Frontal cortex (tissue), 4 donors: ENCODE measurements at places on chromosomes 2 and 18.

DNA sequence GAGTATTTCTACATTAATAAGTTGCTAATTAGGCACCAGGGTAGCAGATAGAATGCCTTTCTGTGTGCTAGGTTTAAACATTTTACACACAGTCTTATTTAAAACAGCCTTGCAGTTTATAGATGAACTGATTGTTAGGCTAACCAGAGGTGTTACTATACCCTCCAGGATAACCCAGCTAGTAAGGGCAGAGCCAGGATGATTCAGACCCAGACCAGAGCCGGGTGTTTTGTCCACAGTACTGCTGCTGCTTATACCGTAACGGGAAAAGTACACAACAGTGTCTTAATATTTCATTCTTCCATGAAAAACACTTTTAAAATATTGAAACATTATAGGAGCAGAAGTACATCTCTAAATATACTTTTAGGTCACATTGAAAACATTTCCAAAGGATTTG is 82.7 kb downstream of the MALT1 start:
- no peak for DNase-seq

- no peak for DNase-seq
Observed at GRCh38 chr2:20937353-20937752, 106.5 kb downstream of the APOB start.

GRCh38 chr2:60526623-60527022 is 26.8 kb downstream of the BCL11A start:
- no peak for DNase-seq

DNA sequence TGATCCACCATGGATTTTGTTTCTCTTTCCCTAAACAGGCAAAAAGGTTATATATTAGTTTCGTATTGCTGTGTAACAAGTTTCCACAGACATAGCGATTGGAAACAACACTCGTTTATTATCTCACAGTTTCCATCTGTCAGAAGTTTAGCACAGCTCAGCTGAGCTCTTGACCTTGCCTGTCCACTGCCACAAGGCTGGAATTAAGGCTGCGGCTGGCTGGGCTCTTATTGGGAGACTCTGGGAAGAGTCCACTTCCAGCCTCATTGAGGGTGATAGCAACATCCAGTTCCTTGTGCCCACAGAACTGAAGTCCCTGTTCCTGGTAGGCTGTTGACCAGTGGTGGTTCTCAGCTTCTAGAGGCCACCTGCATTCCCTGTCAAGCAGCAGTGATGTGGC is 120.4 kb downstream of the TPGS2 start:
- DNase-seq = no peak

- DNase-seq = no peak
Observed at GRCh38 chr2:6495466-6495865, 370.2 kb downstream of the CMPK2 start.

- DNase-seq = no peak
Observed at GRCh38 chr18:22253676-22254075, 84.3 kb downstream of the GATA6 start.

- no peak for DNase-seq
Observed at GRCh38 chr2:47003641-47004427, 88.2 kb upstream of the MCFD2 start.

DNA sequence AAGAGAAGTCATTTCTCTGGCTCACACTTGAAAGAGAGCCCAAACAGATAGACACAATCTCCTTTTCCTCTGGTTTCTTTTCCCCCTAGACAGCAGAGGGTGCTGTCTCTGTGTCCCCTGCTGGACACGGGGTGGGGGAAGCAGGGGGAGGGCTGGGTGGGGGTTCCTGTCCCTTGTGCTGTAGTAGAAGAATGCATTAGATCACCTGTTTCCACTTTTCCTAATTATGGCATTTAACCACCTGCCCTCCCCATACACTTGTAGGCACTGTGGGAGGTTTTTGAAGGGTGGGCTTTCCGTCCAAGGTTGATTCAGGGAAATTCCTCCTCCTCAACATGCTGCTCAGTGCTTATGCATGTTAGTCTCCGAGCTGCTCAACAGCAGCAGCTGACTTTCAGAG is 206.2 kb upstream of the EPAS1 start:
- DNase-seq = no peak

DNA sequence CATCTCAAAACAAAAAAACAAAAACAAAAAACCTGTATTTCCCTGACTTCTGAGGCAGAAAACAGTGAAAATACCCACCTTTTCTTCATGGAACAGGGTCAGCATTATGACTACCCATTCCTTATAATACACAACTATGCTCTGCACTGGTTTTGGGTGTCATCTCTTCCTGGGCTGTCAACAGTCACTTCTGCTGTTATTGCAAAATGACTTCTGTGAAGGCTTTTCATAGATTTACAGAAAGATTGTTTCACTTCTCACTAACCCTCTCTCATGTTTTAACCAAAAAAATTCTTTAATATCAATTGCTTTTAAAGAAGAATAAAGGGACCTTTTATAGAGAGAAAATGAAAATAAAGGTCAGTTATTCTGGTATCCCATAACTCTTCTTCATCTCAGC is 26.5 kb upstream of the PIK3C3 start:
- no peak for DNase-seq

DNA sequence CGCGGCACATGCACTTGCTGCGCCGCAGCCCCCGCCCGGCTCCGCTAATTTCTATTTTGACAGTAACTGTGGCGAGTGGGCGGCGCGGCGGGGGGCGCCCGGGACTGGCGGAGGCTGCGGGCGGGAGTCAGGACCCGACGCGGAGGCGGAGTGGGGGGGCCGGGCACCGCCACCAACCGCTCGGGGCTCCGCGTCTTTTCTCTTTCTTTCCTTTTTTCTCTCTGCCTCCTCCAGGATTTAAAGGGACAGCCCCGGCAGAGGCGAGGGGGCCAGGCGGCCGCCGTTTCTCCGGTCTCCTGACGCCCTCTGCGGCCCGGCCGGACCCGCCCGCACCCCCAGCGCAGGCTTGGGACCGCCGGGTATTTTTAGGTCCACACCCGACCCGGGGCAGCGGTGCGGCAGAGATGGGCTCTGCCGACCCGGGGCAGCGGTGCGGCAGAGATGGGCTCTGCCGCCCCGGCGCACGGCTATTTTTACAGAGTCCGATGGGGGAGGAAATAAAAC is 460 bp upstream of the ZBTB7C start:
- peak; percentile 55 for DNase-seq

- DNase-seq = no peak
Observed at GRCh38 chr2:214180071-214180470, 230.8 kb upstream of the VWC2L start.

DNA sequence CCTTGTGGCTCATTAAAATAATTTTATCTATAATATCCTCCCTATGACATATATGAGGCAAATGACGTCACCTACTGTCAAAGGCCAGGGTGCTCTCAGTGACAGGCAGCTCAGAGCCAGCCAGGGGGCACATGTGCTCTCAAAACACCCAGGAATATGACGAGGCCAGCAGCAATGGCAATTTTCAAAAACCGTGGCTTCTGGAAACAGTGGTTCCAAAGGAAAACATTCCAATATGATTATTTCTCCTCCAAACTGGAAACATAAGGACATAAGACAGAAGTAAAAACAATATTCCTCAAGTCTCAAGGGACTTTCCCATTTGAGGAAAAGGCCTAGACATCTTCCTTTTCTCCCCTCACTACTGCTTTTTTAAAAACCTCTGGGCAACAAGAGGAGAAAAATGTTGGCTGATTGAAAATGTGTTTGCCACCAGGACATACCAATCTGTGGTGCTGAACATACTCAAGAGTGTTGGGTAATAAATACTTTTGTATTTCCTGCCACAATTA is 40.8 kb downstream of the RNF152 start:
- DNase-seq = no peak

DNA sequence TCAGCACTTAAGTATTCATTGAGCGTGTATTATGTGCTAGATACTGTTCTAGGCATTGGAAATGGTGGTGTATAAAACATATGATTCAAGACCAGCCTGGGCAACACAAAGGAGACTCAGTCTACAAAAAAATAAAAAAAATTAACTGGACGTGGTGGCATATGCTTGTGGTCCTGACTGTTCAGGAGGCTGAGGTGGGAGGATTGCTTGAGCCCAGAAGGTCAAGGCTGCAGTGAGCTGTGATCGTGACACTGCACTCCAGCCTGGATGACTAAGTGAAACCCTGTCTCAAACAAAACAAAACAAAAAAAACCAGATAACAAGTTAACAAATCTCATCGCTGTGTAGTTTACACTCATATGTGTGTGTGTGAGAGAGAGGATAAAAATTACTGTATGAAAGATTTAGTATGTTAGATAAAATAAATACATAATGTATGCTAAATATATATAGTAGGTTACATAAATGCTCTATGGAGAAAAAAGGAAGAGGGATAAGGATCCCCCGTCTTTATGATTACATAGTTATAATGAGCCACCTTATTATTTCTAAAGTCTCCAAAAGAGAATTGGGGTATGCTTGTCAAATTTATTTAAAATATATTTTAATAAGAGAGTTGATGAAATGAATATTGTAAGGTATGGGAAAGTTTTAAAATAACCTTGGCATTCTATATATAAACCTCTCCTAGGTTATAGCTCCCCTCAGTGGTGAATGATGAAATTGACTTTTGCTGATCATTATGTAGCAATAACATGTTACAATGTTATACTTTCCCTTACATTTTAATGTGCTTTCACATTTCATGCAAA is 69.2 kb downstream of the EHBP1 start:
- DNase-seq = peak; percentile 16

DNA sequence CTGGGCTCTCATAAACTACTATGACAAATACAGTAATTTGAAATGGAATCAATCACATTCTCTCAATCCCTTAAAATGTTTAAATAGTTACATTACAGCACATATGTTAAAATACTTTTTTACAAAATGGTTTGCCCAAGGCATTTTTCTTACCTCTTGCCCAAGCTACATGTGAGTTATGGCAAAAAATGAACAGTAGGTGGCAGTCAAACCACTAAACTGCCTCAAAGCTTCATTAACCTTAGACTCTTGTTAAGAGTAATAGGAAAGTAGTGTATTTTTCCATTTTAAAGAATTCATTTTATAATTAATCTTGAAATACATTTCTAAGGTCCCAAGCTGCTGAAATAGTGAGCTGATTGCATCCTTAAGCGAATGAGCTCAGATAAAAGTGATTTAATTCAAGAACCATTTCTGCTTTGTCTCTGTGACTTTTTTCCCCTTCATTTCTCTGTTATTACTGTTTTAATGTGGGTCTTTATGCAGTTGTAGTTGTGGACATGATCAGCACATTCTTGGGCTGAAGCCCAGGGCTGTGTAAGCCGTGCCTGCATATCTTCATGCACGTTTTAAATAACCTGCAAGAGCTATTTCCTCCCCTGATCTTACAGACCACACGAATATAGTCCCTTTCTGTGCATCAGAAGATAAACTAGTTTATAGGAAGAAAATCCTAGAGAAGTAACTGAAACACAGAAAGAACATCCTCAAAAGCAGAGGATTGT is 311.8 kb downstream of the LNPK start:
- DNase-seq = no peak

- DNase-seq = no peak
Observed at GRCh38 chr18:615092-615521, 18.3 kb downstream of the CLUL1 start.

DNA sequence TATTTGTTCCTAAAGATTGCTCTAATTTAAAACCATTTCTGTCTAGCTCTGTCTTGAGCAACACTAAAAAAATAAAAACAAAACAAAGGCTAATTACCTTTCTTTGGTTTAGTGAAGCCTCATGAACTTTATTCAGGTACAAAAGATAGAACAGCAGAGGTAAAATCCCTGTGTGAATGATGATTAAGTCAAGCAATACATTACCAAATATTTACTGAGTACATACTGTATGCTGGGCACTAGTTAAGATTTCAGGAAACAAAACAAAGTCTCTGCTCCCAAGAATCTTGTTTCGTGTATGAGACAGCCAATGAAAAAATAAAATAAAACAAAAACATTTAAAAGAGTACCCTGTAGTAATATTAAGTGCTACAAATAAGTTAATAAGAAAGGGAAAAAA is 257.5 kb downstream of the RND3 start:
- DNase-seq = no peak

DNA sequence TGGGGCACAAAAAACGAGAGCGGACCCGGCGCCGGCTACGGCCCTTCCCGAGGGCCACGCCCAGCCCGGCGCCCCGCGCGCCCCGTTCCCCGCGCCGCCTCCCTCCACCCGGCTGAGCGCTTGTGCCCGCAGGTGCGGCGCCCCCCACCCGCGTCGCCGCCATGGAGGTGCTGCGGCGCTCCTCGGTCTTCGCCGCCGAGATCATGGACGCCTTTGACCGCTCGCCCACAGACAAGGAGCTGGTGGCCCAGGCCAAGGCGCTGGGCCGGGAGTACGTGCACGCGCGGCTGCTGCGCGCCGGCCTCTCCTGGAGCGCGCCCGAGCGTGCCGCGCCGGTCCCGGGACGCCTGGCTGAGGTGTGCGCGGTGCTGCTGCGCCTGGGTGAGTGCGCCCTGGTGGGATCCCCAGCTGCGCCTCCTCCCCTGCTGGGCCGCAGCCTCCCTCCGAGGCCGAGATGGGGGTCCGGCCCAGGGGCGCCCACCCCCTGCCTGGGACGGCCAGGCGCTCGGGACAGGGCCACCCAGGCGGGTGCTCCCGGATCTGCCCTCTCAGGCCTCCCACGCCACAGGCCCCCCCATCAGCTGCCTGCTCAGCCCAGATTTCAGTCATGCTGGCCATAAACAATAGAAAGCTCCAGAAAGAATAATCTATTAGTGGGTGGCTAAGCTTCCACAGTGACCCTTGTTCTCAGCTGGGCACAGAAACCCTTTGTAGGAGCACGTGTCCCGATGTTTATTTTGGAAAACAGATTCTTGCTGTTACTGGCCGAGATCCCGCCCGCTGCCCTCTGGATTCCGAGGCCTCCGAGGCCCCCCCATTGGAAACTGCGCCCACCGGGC is 997 bp downstream of the BOK start:
- peak; percentile 82 for DNase-seq

DNA sequence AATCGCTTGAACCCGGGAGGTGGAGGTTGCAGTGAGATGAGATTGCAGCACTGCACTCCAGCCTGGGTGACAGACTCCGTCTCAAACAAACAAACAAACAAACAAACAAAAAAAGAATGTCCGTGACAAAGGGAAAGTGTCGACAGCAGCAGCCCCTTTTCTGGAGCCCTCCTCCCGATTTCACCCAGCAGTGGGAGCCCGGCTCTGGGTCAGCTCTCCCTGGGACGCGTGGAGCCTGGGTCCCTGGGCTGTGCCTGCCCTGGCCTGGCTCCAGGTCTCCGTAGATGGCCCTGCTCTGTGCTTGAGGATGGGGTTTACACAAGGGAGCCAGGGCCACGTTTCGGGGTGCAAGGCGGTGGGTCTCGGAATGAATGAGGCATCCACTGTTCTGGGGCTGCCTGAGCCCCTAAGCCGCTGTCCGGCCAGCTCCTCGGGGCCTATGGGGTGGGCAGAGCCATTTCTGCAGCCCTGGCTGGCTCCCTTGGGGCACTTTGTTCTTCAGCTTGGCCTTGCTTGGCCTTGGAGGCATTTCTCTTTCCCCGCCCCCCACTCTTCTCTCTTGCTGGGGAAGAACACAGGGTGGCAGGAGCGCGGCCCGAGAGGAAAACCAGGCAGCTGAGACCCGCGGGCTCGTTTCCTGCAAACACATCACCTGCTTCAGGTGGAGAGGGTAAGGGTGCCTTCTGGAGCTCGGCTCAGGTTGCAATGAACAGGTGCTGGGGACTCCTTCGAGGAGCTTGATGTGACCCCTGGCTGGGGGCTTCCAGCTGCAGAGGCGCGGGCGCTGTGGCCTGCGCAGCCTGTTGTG is 29.1 kb downstream of the RTP5 start:
- DNase-seq = no peak

GRCh38 chr18:12703096-12703567 is 290 bp downstream of the PSMG2 start:
- DNase-seq = no peak
